Activated T-helper 2 cell treated with anti-CD3 and anti-CD28 coated beads, Interferon-gamma antibody, Interleukin-2, Interleukin-4, amounts not matched to agents 10 μg/mL and 5 μg/mL and 100 μg/mL, durations not matched to agents 14 hours and 24 hours and 36 hours (primary cell): ENCODE measurements at places on chromosomes 2 and 18.

- DNase-seq = no peak
- no peak overlapping the region for H3K27ac ChIP-seq
- H3K4me1 ChIP-seq = peaks cover 35% of the 10 kb centered on the region
Observed at GRCh38 chr18:8603663-8604520, 5.3 kb upstream of the RAB12 start.

DNA sequence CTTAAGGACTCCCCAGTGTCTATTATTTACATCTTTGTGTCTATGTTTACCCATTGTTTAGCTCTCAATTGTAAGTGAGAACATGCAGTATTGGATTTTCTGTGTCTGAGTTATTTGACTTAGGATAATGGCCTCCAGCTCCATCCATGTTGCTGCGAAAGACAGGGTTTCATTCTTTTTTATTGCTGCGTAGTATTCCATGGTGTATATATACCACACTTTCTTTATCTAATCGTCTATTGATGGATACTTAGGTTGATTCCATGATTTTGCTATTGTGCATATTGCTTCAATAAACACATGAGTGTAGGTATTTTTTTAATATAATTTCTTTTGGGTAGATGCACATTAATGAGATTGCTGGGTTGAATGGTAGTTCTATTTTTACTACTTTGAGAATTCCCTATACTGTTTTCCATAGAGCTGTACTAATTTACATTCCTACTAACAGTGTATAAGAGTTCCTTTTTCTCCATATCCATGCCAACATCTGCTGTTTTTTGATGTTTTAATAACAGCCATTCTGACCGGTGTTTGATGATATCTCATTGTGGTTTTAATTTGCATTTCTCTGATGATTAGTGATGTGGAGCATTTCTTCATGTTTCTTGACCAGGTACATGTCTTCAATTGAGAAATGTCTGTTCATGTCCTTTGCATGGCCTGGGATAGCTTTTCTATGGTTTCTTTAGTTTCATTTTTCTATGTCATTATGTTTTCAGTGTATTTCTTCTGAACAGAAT, 21.8 kb downstream of the MTCL1 start:
- no peaks in the 10 kb centered on the region for H3K36me3 ChIP-seq
- no peak for DNase-seq
- H3K27ac ChIP-seq = no peak overlapping the region
- H3K4me3 ChIP-seq = no peak overlapping the region
- peaks cover 1% of the 10 kb centered on the region for H3K4me1 ChIP-seq
- H3K27me3 ChIP-seq = peaks cover 9% of the 10 kb centered on the region

- H3K4me3 ChIP-seq = no peak overlapping the region
- DNase-seq = no peak
- H3K36me3 ChIP-seq = no peaks in the 10 kb centered on the region
- H3K27me3 ChIP-seq = no peaks in the 10 kb centered on the region
- no peak overlapping the region for H3K27ac ChIP-seq
Observed at GRCh38 chr2:210901326-210901725, 344.9 kb downstream of the CPS1 start.

- no peak overlapping the region for H3K4me3 ChIP-seq
- H3K36me3 ChIP-seq = no peaks in the 10 kb centered on the region
- DNase-seq = no peak
- H3K27ac ChIP-seq = no peak overlapping the region
- peaks cover 1% of the 10 kb centered on the region for H3K4me1 ChIP-seq
- H3K27me3 ChIP-seq = peaks cover 12% of the 10 kb centered on the region
Observed at GRCh38 chr2:119393971-119394748, 27.4 kb downstream of the DBI start.

GRCh38 chr2:53633441-53633840, 134.2 kb upstream of the CHAC2 start:
- no peak overlapping the region for H3K4me3 ChIP-seq
- no peak for DNase-seq
- H3K36me3 ChIP-seq = no peaks in the 10 kb centered on the region

DNA sequence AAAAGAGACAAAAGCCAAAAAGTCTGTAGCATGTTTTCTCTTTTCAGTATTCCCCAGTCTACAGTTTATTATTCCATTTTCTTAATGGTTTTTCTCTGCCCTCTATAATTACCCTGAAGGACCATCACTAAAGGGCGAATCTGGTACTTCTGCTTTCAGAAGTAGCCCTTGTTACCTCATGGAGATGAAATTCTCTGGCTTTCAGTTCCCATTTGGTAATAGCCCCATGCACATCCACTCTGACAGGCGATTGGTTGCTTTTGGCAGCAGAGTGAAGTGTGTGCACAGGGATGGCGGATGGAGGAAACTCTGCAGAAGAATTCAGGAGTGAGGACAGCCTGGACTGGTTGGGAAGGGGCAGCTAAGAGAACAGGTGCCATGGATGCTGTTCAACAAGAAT, 66.3 kb upstream of the NABP1 start:
- no peaks in the 10 kb centered on the region for H3K36me3 ChIP-seq
- peaks cover 9% of the 10 kb centered on the region for H3K4me1 ChIP-seq
- peaks cover under 1% of the 10 kb centered on the region for H3K27me3 ChIP-seq
- H3K27ac ChIP-seq = no peak overlapping the region

- peaks cover 10% of the 10 kb centered on the region for H3K27me3 ChIP-seq
- no peaks in the 10 kb centered on the region for H3K36me3 ChIP-seq
- H3K4me3 ChIP-seq = no peak overlapping the region
- DNase-seq = no peak
- no peak overlapping the region for H3K27ac ChIP-seq
Observed at GRCh38 chr2:9274701-9275343, 68.2 kb downstream of the ASAP2 start.

GRCh38 chr2:151096235-151096634, 165.4 kb downstream of the RBM43 start:
- H3K27ac ChIP-seq = no peak overlapping the region
- H3K4me3 ChIP-seq = no peak overlapping the region
- no peak for DNase-seq
- no peaks in the 10 kb centered on the region for H3K36me3 ChIP-seq
- no peaks in the 10 kb centered on the region for H3K27me3 ChIP-seq

DNA sequence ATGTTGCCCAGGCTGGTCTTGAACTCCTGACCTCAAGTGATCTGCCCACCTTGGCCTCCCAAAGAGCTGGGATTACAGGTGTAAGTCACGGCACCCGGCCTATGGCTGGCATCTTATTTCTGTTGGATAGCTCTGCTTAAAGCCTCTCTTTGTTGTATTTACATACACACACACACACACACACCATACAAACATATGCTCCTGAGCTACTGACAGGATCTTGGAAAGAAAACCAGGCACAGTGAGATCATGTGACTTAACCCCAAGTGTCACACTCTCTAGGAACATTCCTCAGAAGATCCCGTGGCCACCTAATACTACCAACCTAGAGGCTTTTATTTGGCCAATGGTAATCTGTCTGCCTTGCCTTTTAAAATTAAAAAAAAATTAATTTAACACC, 85.1 kb upstream of the HAAO start:
- no peak overlapping the region for H3K27ac ChIP-seq
- no peaks in the 10 kb centered on the region for H3K27me3 ChIP-seq
- no peak overlapping the region for H3K4me3 ChIP-seq
- no peaks in the 10 kb centered on the region for H3K36me3 ChIP-seq
- H3K4me1 ChIP-seq = peaks cover 28% of the 10 kb centered on the region

GRCh38 chr2:174153757-174154680, 94.3 kb downstream of the OLA1 start:
- H3K27ac ChIP-seq = no peak overlapping the region
- no peak for DNase-seq
- no peaks in the 10 kb centered on the region for H3K27me3 ChIP-seq
- no peak overlapping the region for H3K4me3 ChIP-seq
- peaks cover 18% of the 10 kb centered on the region for H3K36me3 ChIP-seq

DNA sequence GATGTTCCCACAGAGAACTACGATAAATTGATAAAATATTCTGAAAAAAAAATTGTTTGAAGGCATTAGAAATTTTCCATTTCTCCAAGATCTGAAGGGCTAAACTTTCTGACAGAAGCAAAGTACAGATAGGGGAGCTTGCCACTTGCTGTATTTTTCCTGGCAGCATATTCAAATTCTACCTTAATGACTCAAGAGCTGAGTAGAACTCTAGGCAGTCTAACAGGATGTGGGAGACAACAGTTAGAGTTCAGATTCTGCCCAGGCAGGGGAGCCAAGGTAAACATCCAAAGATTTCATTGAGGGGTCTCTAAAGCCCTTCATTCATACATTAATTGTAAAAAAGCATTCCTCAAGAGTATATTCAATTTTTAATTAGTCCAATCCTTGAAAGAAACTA, 46.0 kb upstream of the RIT2 start:
- H3K4me1 ChIP-seq = no peaks in the 10 kb centered on the region
- no peak for DNase-seq
- no peaks in the 10 kb centered on the region for H3K36me3 ChIP-seq
- H3K27me3 ChIP-seq = no peaks in the 10 kb centered on the region
- H3K27ac ChIP-seq = no peak overlapping the region

DNA sequence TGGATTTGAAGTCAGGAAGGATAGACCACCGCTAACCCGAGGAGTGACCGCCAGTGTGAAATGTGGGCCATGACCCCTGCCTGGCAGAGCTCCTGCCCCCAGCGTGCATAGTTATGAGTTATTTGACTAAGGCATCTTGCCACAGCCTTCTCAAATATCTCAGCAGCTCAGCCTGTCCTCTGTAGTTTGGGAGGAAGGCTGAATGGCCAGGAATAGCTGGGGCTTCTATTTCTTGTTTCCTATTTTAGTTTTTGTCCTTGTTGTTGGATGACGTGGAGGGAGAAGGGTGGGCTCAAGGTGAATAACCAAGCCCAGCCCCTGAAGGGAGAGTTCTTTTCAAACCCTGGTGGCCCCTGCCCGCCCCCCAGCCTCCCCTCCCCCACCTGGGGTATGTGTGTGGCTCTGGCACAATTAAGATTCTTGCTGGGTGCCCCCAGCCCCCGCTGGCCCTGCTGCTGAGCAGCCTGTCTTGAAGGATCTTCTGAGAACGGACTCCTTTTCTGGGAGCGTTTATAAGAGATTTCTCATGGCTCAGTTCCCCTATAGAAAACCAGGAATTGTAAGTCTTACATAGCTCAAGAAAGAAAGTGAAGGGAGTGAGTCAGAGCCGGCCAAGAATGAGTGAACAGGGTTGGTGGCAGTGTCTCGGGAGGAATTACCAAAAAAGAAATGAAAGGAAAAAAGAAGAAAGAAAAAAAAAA, 157.4 kb downstream of the GLI2 start:
- DNase-seq = no peak
- no peak overlapping the region for H3K27ac ChIP-seq
- H3K27me3 ChIP-seq = no peaks in the 10 kb centered on the region
